ENCODE measurements at places on chromosomes 2 and 18.

GRCh38 chr18:65429601-65430000 is 321.2 kb upstream of the CDH7 start:
- no peak for DNase-seq

GRCh38 chr2:237752761-237753165 is 45.8 kb upstream of the RBM44 start:
- DNase-seq: no peak

DNA sequence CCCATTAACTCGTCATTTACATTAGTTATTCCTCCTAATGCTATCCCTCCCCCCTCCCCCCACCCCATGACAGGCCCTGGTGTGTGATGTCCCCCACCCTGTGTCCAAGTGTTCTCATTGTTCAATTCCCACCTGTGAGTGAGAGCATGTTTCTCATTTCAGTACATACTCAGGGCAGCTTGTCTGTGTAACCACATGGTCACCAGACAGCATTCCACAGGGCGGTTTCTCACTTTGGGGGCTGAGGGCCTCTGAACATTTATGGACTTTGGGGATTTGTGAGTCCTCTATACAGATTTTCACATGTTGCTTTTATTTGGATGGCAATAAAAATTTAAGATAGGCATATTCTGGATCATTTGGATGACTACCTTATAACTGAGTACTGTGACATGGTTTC is 84.0 kb downstream of the LYPD6B start:
- no peak for DNase-seq

GRCh38 chr2:106956416-106956815 is 70.4 kb upstream of the ST6GAL2 start:
- DNase-seq: no peak

- no peak for DNase-seq
These were observed 226.1 kb downstream of the LRRTM1 start for GRCh38 chr2:80078290-80079036.

- DNase-seq: no peak
These were observed 665.9 kb downstream of the CBLN2 start for GRCh38 chr18:71878226-71878625.
